Osteocyte (in vitro differentiated cells): ENCODE measurements at places on chromosomes 13 and 19. TPM values are rescaled to one million over a fixed set of nuclear protein-coding genes. Genes with fewer than 3 reads are reported as not detected.

ATP5F1D gene
- 167 and 172 TPM in 2 replicates for total RNA-seq

- no peak for DNase-seq
Observed at GRCh38 chr13:94674609-94675348, 37.6 kb downstream of the SOX21 start.

GRCh38 chr13:78806457-78806856, 147.5 kb upstream of the OBI1 start:
- no peak for DNase-seq

GRCh38 chr13:97125810-97126738, 96.1 kb upstream of the MBNL2 start:
- no peak for DNase-seq

NLRP7 gene
- total RNA-seq: not detected in 2 replicates
